Right renal cortex interstitium (tissue), 3 donors: ENCODE measurements at places on chromosomes 3 and 15. TPM values are rescaled to one million over a fixed set of nuclear protein-coding genes. Genes with fewer than 3 reads are reported as not detected.

GRCh38 chr3:142021127-142021526, 128.2 kb downstream of the TFDP2 start:
- DNase-seq: no peak

- DNase-seq: no peak
Observed at GRCh38 chr3:140708815-140709214, 31.0 kb downstream of the TRIM42 start.

DNA sequence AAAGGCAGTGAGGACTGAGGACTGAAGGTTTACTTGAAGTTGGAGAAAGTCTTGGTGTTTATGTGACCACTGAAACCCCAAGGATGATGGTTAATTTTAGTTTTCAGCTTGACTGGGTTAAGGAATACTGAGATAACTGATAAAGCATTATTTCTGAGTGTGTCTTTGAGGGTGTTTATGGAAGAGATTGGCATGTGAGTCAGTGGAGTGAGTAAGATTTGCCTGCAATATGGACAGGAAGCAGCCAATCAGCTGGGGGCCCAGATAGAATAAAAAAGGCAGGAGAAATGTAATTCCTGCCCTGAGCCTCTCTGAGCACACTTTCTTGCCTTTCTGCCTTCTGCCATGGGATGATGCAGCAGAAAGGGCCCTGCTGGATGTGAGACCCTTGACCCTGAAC, 92.4 kb downstream of the KBTBD8 start:
- no peak for DNase-seq

DNA sequence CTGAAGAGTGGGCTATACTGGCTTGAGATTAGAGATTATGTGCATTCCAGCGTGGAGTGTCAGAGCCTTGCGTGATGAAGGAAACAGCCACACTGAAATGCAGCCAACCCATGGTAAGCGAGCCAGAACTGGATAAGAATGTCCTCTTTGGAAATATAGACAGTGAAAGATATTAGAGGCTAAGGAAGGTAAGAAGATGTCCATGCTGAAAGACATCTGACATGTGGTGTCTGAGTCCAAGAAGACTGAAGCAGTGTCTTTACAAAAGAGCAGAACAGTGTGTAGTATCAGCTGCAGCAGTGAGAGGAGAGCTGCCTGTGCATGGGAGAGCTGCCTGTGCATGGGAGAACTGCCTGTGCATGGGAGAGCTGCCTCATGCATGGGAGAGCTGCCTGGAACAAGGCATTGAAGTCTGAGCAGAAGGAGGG, 672.2 kb downstream of the DIPK2A start:
- no peak for DNase-seq

GRCh38 chr15:57651445-57651844, 55.1 kb upstream of the POLR2M start:
- no peak for DNase-seq

DNA sequence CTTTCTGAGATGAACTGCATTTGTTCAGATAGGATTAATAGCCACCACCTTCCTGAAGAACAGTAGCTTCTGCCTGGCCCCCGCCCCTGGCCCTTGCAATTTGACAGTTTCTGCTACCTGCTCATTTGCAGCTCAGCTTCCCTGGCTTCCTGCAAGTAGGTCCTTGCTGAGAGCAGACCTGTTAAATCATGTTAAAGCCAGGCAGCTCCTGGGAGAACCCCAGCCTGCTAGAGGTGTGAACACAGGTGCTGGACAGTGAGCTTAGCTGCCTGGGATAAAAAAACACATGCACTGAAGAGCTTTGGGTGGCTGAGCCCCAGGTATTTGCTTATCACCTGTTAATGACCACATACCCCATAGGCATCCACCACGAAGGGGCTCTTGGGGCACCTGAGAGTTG, 143.4 kb downstream of the PTPRG start:
- no peak for DNase-seq

- no peak for DNase-seq
Observed at GRCh38 chr3:179348325-179349013, 960 bp downstream of the MFN1 start.

- DNase-seq: no peak
Observed at GRCh38 chr3:186160691-186161243, 51.9 kb upstream of the ETV5 start.

DNA sequence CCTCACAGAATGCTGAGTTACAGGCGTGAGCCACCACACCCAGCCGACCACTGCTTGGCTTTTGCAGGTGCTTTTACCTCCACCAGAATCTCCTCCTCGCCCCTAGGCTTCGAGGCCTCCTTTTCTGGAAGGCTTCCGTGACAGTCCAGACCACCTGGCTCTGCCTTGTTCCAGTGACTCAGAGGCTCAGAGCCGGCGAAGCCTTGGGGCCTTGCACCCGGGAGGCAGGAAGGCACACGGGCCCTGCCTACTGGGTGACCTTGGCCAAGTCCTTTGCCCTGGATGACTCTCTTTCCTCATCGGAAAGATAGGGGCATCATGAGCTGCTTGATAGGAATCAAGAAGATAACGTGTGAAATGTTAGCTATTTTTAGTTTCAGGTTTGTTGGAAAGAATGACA, 31.3 kb upstream of the FURIN start:
- no peak for DNase-seq

- no peak for DNase-seq
Observed at GRCh38 chr3:155664925-155665695, 79.8 kb downstream of the PLCH1 start.

GRCh38 chr3:15682561-15683185, 81.1 kb downstream of the BTD start:
- DNase-seq: no peak

GRCh38 chr3:197432384-197433127, 123.2 kb downstream of the BDH1 start:
- DNase-seq: no peak

DNA sequence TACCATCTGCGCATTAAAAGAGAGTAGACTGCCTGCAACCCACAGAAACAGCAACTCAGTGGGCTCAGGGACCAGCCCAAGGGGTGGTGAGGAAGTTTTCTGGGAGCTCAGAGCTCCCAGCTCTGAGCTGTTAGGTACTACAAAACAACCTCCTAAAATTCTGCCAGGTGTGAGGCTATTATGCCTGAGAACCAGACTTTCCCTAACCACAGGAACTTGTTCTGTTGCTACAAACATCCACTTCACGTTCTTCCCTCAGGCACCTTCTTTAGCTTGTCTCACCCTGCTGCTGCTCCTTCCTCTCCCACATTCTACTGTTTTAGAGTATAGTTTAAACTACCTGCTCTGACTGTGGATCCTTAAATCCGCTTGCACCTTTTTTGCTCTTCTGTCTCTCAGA, 399.4 kb downstream of the ROBO1 start:
- DNase-seq: no peak

DNA sequence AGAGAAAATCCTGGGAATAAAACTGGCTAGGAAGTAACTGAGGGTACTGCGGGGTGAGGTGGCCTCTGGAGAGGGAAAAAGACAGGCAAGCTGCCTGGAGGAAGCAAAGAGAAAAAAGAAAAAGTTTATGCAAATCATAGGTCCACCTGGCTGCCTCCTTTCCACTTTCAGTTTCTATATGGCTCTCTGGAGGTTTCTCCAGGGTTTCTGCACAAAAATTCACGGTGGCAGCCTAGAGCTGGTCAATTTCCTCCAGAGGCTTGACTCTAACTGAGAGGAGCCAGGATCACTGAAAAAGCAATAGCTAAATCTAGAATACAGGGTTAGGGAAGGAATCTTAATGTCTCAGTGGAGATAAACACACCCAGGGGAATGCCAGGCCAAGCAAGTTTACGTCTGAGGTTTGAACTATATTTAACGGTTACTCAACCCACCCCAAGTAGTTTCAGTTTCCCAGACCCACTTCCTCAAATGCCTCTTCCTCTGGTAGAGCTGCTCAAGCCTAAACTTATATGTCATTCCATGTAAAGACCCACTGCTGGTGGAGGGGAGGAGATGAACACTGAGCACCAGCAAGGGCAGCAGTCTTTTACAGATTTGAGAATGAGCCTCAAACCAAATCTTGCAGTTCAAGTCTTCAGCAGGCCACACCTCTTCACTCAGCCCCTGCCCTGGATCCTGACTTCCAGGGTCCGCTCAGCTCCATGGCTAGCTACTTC, 5.7 kb downstream of the LYSMD2 start:
- no peak for DNase-seq

GRCh38 chr3:35653347-35653746, 14.0 kb downstream of the ARPP21 start:
- DNase-seq: no peak

DNA sequence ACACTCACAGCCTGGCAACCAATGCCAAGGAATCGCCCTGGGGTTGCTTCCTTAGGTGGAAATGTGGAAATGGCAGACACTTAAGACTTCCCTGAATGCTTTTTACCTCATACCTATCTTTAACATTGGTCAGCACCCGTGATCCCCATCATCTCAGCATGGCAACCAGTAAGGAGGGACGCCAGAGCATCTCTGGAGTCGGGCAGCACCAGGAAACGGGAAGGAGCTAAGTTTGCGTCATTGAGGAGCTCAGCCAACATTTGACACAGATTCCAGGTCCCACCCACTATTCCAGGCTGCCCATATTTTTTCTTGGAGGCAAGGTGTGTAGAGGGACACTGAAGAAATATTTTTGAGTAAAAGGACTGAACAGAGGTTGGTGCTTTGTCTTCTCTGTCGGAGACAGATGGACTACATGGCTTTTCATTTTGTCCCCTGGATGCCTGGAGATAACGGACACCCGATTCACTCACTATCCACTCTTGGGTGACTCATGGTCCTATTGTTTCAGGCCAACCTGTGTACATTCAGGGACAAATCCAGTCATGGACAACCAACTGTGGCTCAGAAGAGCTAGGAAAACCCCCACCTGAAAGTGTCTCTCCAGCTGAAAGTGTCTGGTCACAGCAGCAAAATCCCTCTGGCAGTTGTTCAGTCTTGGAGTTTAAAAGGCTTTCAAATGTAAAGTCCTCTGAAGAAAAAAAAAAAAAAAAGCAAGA, 70.4 kb upstream of the OXTR start:
- DNase-seq: no peak

GRCh38 chr3:178768072-178768864, 232.0 kb downstream of the KCNMB2 start:
- DNase-seq: no peak

DNA sequence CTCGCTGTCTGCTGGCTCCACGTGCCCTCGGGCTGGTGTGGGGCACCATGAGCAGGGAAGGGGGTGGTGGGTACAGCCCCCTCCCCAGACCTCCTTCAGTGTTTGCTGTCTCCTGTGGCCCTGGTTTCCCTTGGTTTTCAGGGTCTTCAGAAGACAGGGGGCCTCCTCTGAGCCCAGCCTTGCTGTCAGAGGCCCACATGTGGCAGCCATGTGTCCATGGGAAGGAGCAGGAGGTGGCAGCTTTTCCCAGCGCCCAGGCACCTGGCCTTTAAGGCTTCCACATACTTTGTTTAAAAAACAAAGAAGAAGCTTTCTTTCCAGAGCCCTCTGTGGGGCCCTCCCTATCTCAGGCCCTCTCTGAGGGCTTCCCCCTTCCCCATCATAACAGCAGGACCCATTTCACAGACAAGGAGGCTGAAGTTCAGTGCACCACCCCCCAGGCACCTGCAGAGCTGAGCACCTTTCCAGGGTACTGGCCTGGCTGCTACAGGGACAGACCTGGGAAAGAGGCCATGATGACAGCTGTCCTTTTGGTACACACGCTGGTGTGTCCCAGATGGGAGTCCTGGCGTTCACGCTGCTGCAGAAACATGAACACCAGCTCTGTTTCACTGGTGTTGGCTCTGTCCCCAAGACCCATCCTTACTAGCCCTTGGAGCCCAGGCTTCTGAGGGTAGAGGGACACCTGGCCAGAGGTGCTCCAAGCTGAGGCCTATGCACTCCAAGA, 73.7 kb downstream of the DNAJB8 start:
- no peak for DNase-seq

Gene ACSBG1
- 1.1 TPM for polyA plus RNA-seq

Gene TERB2
- polyA plus RNA-seq: not detected

Gene AADACL2
- not detected for polyA plus RNA-seq

Gene DNAH1
- 8.1 TPM for polyA plus RNA-seq

Gene MITF
- 41.0 TPM for polyA plus RNA-seq

Gene C3orf49
- 0.72 TPM for polyA plus RNA-seq
